Effector CD4-positive, alpha-beta T cell (primary cell): ENCODE measurements at places on chromosomes 11 and 22.

GRCh38 chr22:21070690-21071615, 25.2 kb downstream of the LRRC74B start:
- DNase-seq, result no peak

DNA sequence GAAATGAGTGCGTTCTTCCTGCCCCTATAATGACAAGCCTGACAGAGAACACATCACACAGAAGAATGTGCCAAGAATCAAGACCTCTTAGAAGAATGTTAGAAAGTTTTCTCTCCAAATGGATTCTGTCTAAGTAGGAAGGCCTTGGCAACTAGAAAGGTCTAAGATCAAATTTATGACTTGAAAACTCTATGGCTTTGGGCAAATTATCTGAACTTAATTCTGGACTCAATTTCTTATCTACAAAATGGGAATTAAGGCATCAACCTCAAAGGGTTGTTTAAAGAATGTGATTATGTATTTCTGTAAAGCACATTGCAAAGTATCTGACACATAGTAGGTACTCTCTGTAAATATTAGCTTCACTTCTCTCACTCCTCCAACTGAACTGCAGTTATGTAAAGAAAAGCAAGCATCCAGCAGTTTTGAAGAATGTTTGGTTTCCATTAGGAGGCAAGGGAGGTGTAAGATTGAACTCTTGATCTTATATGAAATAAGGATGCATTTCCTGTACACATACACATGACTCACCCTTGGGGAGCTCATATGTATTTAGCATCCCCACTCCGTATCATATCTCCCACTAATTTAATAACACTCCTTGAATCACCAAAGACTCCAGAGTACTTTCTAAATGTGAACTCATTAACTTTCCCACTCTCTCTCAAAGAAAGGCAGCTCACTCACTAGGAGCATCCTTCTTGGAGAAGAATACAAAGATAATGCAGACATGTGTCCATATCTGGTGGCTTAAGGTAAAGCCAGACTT, 77.6 kb downstream of the ETS1 start:
- DNase-seq, result no peak

- no peak for DNase-seq
Observed at GRCh38 chr11:129434641-129435498, 59.2 kb downstream of the BARX2 start.

- no peak for DNase-seq
Observed at GRCh38 chr11:71080239-71081097, 171.9 kb downstream of the SHANK2 start.

GRCh38 chr22:25494774-25495173, 69.7 kb upstream of the GRK3 start:
- DNase-seq, result no peak

DNA sequence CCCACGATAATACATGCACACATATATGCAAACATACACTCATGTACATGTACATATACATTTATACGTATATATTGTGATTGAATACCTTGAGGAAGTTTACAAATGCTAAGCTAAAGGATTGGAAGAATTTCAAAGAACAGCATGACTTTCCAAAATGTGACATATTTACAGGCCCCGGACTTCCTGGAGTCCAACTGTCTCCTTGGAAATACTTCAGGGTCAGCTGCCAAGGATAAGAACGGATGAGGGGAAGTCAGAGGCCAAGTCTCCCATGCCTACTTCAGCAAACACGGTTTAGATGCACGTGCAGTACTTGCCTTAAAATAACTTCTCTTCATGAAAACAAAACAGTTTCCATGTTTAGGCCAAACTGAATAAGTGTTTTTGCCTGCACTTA, 213.6 kb downstream of the DYNC2H1 start:
- DNase-seq, result no peak

- DNase-seq, result no peak
Observed at GRCh38 chr11:115774756-115775155, 270.5 kb upstream of the CADM1 start.

DNA sequence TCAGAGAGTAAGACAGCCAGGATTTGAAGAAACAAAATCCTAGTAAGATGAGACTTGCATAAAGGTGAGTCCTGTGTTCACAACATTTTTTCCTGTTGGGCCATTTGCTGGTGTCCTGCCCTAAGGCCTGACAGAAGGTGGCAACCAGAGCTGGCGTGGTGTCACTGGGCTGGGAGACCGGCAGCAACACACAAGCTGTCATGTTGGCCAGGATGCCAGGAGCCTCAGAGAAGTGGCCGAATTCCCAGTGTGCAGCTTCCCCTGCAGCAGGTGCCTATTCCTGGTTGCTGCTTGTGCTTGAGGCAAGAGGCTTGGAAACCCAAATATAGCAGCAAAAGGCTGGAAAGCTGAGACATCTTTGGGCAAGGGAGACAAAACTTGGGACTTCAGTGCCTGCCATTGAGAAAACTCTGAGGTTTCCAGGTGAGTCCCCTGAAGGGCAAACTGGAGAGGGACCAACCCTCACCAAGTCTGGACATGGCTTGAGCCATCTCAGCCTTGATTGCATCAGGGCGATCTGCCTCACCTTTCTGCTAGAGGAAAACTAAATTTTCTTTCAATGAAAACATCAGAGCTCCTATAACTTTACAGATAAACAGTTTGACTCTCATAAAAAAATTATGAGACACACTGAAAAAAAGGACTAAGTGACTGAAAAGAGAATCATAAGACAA, 25.9 kb downstream of the ALG12 start:
- DNase-seq, result no peak

DNA sequence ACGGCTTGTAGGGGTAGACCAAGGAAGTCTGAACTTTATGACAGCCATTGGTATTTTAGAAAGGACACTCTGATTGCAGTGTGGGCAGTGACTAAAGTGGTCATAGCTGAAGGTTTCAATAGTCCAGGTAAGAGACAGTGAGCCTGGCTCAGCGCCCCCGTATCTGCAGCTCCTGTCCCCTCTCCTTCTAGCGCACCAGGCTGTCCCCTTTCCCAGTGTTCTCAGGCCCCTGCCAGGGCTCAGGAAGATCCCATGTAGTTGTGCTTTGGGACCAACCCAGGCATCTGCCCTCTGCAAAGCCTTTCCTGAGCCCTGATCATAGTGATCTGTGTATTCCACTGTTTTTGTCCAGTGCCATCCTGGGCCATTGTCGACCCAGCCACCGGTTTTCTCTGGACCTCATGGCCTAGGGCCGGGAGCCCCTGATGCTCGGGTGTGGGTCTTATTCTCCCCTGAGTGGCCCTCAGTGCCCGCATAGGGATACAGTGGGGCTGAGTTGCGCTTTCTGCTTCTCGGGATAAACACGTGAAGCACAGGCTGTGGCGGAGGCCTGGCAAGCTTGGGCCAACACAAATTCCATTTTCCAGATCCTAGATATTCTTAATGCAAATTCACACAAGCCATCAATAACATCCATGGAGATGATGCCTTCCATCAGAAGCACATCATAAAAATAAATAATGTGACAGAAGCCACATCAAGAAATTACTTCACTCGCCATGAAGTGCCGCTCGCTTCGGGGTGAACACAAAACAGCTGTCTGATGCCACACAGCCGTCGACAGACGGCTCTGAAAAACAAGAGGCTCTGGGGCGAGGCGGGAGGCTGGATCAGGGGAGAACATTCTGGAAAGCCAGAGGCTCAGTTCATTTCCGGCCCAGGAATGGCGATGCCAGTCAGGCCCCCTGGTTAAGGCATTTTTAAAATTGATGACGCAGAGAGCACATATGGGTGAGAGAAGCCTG, 805.0 kb downstream of the TBC1D22A start:
- DNase-seq, result no peak

DNA sequence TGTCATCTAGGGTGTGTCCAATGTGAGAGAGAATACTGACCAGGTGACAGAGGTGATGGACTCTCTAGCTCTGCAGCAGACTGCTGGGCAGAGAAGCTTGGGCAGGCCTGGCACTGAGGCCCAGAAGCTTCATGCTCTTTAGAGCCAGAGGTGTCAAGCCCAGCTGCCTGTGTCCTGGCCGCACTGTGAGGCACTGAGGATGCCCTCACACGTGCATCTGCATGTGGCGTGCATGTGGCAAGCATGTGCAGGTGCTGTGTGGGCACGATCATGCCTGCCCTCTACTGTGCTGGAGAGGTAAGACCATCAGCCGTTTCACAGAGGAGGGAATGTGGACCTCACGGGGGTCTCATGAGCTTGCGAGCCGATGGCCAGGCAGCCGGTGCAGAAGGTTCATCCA, 15.8 kb upstream of the TXNRD2 start:
- DNase-seq, result no peak

DNA sequence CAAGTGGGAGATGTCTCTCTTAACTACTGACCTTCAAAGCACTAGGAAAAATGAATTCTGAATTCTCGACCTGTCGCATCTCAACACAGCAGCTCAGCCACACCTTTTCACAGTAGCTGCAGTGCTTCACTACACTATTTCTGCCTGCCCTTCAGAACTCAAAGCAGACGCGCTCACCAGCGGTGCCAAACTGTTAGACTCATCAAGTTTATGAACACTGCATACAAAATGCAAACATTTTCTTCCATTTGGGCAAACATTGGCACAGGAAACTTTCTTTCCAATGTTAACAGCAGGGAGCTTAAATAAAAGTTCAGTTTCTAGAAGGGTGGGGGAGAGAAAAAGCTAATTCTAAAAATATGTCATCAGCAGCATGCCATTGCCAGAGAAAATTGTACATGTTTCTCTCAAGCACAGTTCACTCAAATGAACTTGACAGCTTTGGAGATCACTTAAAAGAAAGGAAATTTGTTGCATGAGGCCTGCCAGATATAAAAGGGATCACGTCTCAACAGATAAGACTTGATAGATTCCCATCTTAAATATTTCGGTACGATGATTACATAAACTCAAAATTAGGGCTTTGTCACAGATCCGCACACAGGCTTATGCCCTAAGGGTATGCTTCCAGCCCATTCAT, 82.7 kb downstream of the CADM1 start:
- DNase-seq, result no peak

DNA sequence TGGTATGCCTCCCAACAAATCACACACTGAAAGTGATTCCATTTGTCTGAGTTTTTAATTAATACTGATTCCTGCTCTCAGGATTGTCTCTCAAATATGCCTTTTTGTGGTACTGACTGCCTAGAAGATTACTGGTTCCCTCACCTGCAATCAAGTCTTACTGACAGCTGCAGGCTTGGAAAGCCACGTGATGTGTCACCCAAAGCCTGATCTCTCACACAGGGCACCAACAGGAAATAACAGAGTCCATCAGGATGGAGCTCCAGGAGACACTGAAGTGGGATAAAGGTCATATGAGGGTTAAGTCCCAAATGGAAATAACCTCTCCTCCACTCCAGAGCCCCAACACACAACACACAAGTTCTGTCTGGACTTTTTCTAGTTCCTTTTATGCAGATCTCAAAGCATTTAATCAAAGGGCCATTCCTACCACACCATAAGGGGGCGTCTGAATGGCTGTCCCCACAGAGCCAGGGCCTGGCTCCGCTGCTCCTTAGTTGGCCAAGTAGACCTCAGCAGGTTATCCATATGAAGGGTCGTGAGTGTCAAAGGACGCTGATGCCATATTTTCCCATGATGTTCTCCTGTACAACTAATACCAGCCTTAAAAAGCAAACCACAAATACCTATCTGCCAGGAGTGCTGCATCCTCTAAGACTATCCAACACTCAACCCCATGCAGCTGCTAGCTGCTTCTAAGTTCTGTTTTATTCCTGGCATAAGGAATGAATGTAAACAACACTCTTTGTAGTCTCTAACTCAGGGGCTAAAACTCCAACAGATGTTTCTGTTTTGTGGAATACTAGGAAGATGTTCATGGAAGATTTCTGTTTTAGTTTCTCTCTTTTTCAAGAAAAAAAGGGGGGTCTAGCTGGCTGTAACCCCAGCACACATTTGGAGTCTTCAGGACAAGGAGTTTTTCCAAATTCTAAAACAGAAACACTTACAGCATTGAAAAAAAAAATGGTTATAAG, 13.0 kb downstream of the SCUBE2 start:
- no peak for DNase-seq

DNA sequence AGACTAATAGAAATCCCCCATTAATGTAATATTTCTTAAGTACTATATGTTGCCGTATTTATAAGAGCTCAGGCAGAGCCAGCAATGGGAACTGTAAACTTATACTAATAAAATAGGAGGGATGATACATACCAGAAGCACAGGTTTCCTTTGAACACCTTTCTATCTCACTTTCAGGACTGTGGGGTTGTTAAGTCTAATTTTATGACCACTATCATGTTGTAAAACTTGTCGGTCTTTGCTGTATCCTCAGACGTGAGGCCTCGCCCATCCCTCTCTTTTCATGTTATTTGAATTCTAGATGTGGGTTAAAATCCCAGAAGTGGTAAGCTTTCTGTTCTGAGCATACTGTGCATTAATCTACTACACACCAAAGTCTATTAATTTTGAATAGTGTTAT, 1083.5 kb upstream of the TENM4 start:
- no peak for DNase-seq

DNA sequence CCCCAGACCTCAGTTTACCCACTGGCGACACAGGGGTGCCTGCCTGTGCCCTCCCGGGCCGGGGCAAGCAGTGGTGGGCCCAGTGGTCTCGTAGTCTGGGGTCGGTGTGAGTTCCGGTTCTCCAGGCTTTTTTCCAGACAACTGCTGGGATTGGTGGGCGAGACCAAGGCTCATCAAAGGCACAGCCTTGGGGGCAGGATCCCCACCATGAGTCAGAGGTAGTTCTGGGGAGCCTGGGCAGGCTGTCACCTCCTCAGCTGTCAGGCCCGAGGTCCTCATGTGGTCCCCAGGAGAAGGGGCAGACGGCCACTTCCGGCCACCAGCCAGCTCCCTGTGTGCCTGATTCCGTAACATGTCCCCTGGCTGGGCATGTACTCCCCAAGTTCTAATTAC, 827 bp upstream of the MUC2 start:
- DNase-seq, result no peak

GRCh38 chr11:45930031-45930794, 7.8 kb downstream of the LARGE2 start:
- DNase-seq, result no peak

DNA sequence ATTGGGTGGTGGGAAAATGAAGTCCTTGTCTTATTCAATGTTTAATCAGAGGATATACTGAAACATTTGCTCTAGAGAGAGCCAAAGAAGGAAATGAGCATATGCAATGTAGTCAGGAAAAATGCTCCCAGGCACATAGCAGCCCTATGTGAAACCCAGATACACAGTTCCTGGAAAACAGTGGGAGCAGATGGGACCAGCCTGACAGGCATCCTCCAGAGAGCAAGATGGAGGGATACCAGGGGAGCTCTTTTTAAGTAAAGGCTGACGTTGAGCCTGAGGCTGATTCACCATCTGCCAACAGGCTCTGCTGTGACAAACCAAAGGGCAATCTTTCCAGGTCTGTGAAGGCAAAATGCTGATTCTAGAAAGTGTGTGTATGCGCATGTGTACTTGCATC, 559.4 kb upstream of the KIRREL3 start:
- no peak for DNase-seq
